Fibroblast of skin of right quadriceps (primary cell): ENCODE measurements at places on chromosomes 5 and 9.
A peak's percentile ranks its signal among the peaks of the same experiment; 100 is the strongest.

GRCh38 chr5:37039824-37040223 lies 163.3 kb downstream of the NIPBL start:
- no peak for DNase-seq

- no peak for DNase-seq
These were observed 28.4 kb downstream of the PAX5 start for GRCh38 chr9:37005517-37006140.

- DNase-seq = peak; percentile 10
These were observed 280.7 kb downstream of the KCTD16 start for GRCh38 chr5:144451187-144451973.

GRCh38 chr5:22889720-22890119 lies 36.6 kb upstream of the CDH12 start:
- no peak for DNase-seq

- DNase-seq = peak; percentile 57
These were observed 23.3 kb upstream of the STOM start for GRCh38 chr9:121393318-121393717.
